Esophagus muscularis mucosa (tissue), 4 donors: ENCODE measurements at places on chromosomes 11 and 22.

- no peak for DNase-seq
Measured at GRCh38 chr11:7204778-7205177, 46.9 kb upstream of the SYT9 start.

- no peak for DNase-seq
Measured at GRCh38 chr11:124916370-124916710, 2.7 kb upstream of the HEPN1 start.

- DNase-seq = no peak
Measured at GRCh38 chr11:65479184-65480145, 19.4 kb upstream of the MALAT1 start.

- DNase-seq = no peak
Measured at GRCh38 chr22:49829044-49829853, 1.6 kb upstream of the BRD1 start.

- no peak for DNase-seq
Measured at GRCh38 chr11:69704508-69705253, 859 bp upstream of the FGF19 start.

DNA sequence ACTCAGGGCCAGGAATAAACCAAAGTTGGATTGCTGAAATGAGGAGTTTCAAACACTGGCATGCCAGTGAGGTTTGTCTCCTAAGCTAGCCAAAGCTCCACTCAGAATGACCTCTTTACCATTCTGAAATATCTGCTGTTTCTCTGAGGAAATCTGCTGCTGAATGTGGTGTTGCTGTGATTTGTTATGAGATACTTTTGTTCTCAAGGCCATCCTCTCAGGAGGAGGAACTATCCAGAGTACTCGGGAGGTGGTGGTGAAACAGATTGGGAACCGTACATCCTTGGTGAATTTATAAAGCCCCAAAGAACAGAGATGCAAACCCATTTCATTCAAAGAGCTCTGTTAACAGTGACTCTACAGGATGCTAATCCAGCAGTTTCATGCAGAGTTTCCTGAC lies 50.5 kb downstream of the BDNF start:
- no peak for DNase-seq

DNA sequence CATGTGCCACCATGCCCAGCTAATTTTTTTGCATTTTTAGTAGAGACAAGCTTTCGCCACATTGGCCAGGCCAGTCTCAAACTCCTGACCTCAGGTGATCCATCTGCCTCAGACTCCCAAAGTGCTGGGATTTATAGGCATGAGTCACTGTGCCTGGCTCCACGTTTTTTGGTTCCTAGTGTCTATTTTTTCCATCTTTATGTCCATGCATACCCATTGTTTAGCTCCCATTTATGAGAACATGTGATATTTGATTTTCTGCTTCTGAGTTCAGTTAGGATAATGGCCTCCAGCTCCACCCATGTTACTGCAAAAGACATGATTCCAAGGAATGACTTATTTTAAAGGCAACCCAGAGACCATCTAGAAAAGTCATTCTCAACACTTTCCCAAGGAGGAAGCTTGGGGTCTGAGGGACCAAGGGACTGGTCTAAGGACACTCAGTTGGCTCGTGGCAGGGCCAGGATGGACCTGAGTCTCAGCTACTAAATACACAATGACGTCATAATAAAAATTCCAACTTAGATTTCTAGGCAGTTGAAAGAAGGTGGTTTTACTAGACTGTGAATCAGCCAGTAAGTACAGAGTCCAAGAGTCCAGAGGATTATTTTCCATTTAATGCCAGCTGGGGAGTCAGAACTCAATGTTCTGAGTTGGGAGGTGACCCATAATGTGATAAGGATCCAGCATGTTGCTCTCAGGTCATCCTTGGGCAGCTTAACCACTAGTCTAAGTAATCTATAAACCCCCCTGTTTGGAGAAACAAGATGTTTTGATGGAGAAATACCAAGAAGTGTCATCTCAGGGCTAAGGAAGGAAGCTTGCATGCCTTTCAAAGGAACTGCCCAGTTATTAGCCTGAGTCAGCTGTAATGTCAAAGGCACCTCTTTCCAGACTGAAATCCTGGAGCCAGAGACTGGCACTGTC lies 39.4 kb downstream of the ABTB2 start:
- no peak for DNase-seq

GRCh38 chr11:66863428-66864125 lies 6.7 kb downstream of the LRFN4 start:
- DNase-seq = no peak

GRCh38 chr11:77081976-77082836 lies 15.4 kb downstream of the CAPN5 start:
- DNase-seq = no peak

- DNase-seq = no peak
Measured at GRCh38 chr22:44758344-44758973, 6.1 kb downstream of the ARHGAP8 start.

GRCh38 chr22:47228767-47229166 lies 466.3 kb downstream of the TBC1D22A start:
- DNase-seq = no peak

DNA sequence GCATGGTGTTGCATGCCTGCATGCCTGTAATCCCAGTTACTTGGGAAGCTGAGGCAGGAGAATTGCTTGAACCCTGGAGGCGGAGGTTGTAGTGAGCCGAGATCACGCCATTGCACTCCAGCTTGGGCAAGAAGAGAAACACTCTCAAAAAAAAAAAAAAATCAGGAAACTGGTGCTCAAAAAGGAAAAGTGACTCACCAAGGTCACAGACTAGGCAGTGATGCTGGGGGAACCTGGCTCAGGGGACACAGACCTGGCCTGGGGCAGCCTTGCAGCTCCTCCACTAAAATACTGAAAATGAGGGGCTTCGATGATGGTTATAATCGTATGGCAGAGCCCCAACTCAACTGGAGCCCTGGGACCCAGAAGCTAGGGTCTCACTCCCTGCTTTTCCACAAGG lies 8.1 kb upstream of the SLC35E4 start:
- DNase-seq = no peak

- DNase-seq = no peak
Measured at GRCh38 chr11:83102834-83103233, 31.1 kb upstream of the RAB30 start.

DNA sequence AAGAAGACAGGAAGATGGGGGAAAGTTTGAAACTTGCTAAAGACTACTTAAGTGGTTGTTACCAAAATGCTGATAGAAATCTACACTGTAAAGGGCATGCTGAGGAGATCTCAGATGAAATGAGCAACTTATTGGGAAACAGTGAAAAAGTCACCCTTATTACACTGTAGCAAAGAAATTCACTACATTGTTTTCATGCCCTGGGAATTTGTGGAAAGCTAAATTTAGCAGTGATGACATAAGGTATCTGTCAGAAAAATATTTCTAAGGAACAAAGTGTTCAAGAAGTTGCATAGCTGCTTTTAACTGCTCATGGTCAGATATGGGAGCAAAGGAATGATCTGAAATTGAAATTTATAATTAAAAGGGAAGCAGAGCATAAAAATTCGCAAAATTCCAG lies 702.4 kb upstream of the LRRC4C start:
- no peak for DNase-seq

DNA sequence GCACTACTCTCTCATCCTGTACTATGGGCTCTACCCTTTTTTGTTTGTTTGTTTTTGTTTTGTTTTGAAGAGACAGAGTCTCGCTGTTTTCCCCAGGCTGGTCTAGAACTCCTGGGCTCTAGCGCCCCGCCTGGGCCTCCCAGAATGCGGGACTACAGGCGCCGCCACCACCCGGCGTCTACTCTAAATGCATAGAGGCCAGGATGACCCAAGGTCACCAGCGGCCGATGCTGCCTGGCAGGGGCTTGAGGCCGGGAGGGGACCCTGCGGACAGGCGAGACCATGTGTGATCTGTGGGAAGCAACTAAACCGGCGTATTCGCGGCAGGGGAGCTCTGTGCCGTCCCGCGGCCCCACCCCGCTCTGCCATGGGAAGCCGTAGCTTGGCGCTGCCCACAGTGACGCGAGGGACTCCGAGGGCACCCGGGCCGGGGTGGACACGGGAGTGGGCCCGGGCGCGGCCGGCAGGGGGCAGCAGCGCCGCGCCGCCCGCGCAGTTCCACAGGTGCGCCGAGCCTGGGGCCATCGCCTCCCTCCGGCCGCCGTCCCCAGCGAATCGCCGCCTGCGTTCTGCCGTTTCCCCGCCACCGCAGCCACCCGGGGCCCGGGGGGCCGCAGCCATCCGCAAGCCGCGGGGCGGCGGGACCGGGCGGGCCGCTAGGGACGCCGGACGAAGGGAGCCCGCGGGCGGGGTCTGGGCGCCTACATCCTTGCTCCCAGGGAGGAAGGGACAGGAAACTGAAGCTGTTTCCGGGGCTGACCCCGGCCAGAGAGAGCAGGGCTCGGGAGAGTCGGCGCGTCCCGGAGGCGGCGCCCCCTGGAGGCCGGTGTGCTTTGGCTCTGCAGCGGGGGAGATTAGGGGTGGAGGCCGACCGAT lies 12.3 kb upstream of the HDHD5 start:
- DNase-seq = peak; percentile 95

- no peak for DNase-seq
Measured at GRCh38 chr22:16847271-16847670, 22.1 kb upstream of the XKR3 start.

DNA sequence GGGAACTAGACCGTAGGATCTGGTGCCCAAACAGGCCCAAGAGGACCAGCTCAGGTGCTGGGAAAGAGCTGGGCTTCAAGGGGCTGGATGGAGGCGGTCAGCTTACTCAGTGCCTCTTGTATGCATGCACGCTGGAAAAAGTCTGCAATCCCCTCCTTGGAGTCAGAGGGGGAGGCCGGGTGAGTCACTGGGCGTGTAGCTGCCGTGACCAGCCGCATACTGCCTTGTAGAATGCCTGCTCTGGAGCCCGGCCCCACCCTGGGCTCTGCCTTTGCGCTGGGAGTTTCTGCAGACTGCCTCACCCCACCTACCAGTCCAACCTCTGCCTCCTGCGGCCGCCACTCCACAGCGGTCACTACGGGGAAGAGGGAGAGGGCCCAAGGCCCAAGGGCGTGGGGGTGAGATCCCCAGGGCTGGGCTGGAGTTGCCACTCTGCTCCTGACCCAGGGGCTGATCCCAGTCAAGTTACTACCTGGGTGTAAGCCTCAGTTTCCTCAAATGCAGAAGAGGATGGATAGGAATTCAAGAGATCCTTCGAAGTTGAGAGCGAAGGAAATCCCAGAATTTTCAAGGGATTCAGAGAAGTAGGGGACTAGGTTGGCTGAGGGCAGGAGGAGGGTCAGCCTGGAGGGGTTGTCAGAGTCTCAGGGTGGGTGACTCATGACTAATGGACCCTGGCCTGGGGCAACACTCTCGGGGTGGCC lies 4.2 kb downstream of the MRGPRF start:
- DNase-seq = peak; percentile 96

GRCh38 chr11:15229069-15229468 lies 114.3 kb downstream of the INSC start:
- no peak for DNase-seq

DNA sequence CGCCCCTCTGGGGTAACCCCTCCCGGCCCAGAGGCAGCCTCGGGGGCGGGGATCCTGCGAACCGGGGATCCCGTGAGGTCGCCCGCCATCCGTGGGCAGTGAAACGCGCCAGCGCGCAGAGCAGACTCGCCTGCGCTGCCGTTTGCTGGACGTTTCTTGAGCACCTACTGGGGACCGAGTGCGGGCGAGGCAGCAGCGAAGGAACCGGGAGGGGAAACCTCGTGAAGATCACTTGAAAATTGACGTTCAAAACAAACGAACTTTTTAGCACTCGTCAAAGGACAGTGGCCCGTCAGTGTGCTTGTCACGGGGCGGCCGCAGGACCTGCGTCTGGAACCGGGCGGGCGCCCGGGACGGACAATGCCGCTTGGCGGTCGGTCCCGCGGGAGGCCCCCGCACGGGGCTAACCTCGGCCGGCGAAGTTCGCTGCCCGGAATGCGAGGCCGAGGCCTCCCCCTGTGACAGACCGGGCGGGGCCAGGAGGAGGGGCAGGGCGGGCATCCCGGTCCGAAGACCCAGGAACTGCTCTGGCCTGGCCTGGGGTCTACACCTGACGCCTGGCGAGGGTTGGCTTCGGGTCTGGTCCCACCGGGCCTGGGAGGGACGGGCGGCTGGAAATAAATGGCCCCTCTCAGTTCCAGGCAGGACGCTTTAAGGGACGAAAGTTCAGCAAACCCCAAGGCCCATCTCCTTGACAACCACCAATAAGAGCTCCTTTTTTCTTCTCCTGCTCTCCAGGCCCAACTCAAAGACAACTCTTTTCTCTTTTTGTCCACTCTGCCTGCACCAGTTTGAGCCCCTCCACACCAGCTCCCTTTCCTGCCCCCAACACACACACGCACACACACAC lies 723 bp upstream of the SCUBE1 start:
- DNase-seq = no peak

DNA sequence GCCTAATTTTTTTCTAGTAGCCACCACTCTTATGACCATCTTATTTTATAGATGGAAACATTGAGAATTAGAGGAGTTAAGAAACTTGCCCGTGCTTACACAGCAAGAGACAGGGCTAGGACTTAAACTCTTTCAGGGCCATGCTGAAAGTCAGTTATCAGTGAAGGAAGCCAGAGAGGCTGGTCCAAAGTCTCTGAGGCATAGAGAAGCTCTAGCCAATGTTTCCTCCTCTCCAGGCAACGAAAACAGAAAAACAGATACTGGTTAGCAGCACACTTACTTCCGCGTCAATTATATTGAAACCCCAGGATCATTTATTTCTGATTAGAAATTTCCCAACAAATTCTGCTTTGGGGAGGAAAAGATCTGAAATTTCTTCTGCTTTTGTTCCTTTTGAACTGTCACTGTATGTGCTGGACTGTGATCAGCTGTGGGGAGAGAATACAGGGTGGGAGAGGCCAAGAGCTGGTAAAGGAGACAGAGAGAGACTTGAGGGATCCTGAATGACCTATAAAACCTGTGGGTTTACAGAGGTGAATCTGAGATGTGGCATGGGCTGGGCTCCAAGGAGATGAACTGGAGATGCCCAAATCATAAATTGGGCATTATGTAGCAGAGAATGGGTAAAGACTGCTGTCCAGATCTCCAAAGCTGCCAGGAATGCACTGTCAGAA lies 37.5 kb upstream of the CAPRIN1 start:
- DNase-seq = no peak

DNA sequence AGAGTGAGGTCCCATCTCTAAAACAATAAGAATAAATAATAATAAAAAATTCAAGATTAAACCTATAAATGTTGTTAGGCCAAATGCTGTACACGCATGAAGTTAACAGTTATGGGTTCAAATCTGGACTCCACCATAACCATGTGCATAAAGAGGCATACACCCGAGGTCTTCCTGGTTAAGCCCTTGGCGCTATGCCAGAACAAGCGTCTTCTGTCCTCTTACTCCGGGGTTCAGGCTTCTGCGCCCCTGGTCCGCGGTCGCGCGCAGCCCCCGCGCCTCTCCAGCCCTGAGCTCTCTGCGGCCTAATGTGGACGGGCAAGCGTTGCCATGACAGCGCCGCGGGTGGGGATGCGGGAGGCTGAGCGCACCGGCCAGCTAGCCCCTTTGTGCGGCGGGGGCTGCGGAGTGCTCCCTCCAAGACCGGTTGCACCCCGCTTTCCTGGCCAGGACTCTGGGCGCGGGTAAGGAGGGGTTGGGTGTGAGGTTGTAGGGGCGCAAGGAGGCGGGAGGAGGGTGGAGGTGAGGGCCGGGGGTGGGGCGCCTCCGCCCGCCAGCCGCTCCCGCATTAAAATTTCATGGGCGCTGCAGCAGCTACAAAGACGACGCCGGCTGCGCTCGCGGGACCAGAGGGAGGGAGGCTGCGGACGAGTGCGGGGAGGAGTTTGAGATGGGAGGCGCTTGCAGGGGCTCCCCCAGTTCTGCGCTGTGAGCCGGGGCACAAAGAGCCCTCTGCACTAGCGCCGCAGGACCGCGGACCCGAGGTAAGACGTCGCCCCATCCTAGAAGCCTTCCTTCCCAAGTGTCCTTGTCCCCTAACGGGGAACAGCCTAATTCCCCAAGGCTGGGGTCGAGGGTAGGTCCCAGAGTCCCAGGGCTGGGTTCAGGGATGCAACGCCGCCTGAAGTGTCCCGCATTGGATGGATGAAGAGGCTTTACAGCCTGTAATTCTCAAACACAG lies at the start of gene MIAT:
Gene MIAT (plus strand): TSS at position 698 of the 961 bp plus-strand sequence.
- no peak for DNase-seq
